ENCODE measurements at places on chromosomes 16 and 17.

- no peak for DNase-seq
These were observed 11.0 kb downstream of the AIPL1 start for GRCh38 chr17:6423931-6424330.

- no peak for DNase-seq
These were observed 26.9 kb upstream of the SUPT4H1 start for GRCh38 chr17:58378733-58379510.

- DNase-seq = no peak
These were observed 22.9 kb upstream of the MPRIP start for GRCh38 chr17:17019430-17019762.

GRCh38 chr17:78905116-78905515 lies 2.1 kb upstream of the CEP295NL start:
- DNase-seq = no peak

GRCh38 chr16:88543230-88543813 lies 26.9 kb upstream of the ZC3H18 start:
- no peak for DNase-seq

DNA sequence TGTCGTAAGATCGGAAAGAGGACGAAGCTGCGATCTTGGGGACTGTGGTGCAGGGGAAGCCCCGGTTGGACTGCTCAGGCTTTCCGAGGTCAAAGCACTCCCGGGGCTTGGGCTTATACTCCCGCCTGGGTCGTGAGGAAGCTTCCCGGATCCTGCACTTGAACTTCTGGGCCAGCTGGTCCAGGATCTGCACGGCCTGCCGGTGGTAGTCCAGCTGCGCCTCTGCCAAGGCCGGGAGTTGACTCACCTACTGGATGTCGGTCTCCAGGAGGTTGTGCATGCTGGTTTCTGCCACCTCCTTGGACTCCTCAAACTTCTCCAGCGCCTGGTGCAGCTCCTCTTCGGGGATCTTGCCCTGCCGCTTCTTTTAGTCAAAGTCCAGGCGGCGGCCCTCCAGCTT lies 99.2 kb downstream of the KPNA2 start:
- DNase-seq = no peak

- DNase-seq = no peak
These were observed 56.4 kb downstream of the MPRIP start for GRCh38 chr17:17098551-17099179.
